Stimulated activated CD4-positive, alpha-beta T cell treated with anti-CD3 and anti-CD28 coated beads, Interleukin-1b, Interleukin-23, amount 100 ng/mL, for 48 hours (primary cell): ENCODE measurements at places on chromosomes 13 and 19.

GRCh38 chr13:110365876-110366275 is 58.8 kb downstream of the COL4A2 start:
- DNase-seq, result no peak

GRCh38 chr19:44807652-44808462 is 1.0 kb upstream of the BCAM start:
- no peak for DNase-seq

GRCh38 chr19:4120559-4121272 is 3.2 kb downstream of the MAP2K2 start:
- DNase-seq, result no peak

GRCh38 chr13:109148243-109148642 is 518.8 kb downstream of the MYO16 start:
- no peak for DNase-seq

- peak; percentile 25 for DNase-seq
Observed at GRCh38 chr19:4115818-4116385, 8.0 kb downstream of the MAP2K2 start.
